ENCODE measurements at places on chromosomes 2 and 18. TPM values are rescaled to one million over a fixed set of nuclear protein-coding genes. Genes with fewer than 3 reads are reported as not detected.
A peak's percentile ranks its signal among the peaks of the same experiment; 100 is the strongest.

DNA sequence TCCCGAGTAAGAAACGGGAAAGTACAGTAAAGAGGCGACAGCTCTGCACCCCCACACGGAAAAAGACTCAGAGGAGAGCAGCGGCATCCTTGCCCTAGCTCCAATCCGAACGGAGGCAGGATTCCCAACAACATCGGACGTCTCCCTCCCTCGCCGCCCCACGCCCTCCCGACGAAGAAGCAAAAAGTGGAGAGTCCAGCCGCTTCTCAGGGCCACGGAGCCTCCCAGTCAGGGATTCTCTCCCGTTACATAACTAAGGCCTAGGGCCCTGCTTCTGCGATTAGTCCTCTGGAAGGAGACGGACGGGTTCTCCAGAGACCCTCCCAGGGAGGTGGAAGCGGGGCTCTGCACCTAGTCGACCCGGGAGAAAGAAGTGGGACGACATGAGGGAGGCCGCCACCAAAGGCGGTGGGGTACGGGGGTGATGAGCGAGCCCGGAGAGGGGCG lies 587 bp downstream of the SUMO1 start:
- peak; percentile 29 for DNase-seq

DTNA gene
- total RNA-seq: 128 TPM

DNA sequence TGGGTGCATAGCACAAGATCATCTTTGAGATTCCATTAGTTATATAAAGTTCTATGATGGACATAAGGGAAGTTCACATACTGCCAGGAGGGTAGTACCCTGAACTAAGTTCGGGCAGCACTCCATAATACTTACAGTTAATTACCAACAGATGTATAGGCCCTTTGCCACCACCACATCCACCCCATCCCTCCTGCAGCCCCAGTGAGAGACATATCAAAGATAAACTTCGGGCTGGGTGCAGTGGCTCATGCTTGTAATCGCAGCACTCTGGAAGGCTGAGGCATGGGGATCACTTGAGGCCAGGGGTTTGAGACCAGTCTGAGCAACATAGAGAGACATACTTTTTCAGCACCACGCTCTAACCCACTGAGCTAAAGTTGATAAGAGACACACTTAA lies 46.4 kb upstream of the NPAS2 start:
- DNase-seq: no peak

GRCh38 chr2:46942143-46942526 lies 26.5 kb upstream of the MCFD2 start:
- no peak for DNase-seq

DNA sequence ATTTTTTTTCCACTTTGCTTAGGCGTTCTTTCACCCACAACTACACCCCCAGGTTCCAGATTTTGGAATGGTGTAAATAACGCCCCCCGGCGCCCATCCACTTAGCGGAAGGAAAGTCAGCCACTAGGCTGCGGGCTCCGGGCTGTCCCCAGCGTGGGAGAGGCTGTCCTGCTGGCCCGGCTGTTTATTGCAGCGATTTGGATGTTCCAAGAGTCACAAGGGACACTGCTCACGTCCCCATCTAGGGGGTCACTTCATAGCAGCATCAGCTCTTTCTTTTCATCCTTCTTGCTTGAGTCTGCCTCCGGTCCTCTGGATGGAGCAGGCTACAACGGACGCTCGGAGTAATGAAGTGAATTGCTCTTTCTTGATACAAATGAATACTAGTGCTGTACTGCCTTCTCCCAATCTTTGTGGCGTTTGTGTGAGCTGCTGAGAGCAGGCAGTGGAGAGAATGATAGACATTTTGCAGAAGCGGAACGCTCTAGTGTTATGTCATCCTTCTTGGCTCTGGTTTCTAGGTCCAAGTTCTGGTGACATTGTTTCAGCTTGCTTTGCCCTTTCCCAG lies 50.7 kb upstream of the PAIP2B start:
- peak; percentile 58 for DNase-seq

- no peak for DNase-seq
These were observed 59.9 kb upstream of the MRPS9 start for GRCh38 chr2:104977958-104978357.

CYS1 gene
- 4.1 TPM for total RNA-seq

DNA sequence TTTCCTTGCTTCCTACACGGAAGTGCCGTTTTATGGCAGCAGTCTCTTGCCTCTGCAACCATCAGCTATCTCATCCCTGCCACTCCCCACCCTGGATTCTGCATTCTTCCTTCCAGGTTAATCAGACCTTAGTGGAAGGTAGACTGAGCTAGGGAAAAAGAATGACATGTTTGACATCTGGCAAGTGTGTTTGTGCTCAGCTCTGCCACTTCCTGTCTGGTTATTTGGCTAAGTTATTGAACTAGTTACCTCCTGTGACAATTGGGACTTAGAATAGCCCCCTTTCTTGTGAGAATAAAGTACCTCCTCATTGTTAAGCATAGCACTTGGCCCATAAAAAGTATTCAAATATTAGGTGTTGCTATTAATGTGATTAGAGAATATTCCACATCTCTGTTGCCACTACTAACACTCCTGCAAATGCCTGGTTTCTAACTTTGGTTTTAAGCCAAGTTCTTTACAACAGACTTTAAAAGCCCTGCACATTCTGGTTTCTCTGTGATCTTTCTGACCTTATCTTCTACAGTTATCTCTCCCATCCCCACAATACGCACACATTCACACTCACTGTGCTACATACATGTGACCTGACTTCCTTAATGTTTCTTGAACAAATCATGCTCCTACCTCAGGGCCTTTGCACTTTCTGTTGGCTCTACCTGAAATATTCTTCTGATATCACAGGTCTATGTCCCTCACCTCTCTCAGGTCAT lies 10.8 kb upstream of the MAPRE2 start:
- no peak for DNase-seq

DNA sequence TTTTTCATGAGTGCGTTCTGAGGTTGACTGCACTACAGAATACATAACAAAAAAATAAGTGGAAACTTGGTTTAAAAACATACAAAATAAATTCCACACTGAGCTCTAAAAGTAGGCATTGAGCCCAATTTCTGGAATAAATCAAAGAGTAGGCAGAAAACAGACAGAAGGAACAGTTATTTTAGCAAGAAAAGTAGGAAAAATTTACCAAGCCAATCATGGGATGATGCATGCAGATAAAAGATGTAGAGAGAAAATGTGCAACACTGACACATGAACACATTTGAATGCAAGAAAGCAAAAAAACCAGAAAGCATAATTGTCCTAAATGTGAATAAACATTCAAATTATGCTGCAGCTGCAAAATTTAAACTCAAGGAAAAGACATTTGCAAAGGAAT lies 308.3 kb downstream of the DLGAP1 start:
- DNase-seq: no peak

DNA sequence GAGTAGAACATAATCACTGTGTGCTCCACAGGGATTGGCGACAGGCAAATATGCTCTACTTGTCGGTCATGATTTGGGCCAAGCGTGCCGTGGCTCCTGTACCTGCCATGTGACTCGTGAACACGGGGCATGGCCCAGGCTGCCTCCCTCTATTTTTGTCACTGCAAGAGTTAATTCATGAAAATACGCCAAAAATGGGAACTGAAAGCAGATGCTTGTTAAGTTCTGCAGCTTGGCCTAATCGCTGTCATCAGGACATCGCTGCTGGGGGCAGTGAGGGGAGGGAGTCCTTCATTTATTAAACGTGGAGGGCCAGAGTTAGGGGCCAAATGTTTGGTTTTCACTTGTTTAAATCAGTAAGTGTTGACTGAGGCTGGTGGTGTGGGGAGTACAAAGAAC lies 177.8 kb downstream of the BCL2 start:
- no peak for DNase-seq

DNA sequence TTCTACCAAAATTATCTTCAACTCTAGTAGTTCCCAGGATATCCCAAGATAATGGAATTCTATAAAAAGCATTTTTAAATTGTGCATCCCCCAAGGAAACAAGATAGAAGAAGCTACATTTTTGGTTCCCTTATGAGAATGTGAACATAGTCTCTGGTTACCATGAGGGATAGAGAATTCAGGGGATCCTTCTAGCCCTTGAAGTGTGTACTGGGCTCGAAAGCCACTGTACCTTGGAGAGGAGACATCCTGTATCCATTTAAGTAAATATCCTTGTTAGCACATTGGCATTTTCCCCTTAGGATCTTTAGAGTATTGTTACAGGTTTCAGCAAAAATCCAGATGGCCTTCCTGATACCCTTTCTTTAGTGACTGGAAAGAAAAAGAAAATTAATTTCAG lies 228.5 kb downstream of the RTP5 start:
- no peak for DNase-seq

DNA sequence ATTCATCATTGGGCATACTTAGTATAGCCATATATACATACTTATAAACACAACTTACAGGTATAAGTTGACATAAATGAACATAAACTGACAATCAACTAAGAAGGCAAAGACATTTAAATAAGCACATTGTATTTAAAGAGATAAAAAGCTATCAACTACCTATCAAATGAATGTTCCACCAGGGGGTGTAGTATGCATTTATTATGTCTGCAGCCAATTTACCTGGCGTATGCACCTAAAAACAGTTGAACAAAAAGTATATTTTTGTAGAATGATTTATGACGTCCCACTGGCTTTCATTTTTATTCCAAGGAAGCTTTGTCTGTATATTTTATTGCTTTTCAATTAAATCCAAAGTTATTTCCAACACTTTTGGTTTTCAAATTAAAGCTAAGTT lies 323.5 kb downstream of the AFF3 start:
- no peak for DNase-seq

GRCh38 chr18:10258836-10259474 lies 195.5 kb upstream of the APCDD1 start:
- DNase-seq: no peak

DNA sequence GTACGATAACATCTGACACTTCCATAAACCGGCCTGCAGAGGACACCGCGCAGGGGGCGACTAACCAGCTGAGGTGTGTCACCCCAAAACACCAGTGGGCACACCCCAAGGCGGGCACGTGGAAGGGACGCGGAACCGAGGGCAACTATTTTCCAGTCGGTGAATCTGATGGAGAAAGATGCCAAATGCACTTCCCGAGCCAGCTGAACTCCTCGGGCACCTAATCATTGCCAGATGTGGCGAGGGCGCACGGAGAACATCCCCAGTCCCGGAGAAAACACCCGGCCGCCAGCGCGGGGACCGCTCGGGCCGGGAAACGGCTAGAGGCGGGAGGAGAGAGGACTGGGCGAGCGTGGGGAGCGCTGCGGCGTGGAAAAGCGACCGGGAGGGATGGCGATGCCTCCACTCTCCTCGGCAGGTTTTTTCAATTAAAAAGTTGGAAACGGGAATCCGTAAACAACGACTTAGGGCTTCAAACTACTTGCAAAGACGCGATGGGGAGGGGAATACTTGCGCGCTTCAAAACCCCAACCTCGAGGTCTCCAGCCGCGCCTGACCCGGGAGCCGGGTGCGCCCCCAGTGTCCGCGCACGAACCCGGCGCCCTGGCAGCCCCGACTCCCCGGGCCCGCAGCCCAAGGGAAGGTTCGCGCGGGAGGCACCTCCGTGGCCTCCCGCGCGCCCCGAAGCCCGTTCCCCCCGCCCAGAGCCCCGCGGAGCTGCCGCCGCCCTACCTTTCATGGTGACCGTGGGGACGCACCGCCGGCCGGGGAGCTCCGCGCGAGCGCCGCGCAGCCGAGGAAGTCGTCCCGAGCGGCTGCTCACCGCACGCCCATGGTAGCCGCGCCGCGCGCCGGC lies 497 bp downstream of the COLEC12 start:
- DNase-seq: no peak

DNA sequence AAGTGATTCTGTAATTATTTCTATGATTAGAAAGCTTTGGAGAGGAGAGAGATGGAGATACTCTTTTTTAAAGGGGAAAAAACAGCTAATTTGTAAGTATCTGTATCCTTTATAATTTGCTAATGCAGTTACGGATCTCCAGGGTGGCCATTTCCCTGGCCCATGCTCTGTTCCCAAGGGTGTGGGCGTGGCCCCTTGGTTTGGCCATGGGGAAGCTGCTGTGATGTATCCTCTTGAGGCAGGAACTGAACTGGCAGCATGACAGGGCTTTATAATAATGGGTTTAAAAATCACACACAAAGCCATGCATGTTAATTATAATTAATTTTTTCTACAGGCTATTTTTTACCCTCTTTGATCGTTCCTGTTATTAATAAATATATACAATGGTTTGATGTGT lies 27.0 kb downstream of the TRAPPC12 start:
- peak; percentile 47 for DNase-seq

GRCh38 chr2:228072669-228073068 lies 108.8 kb downstream of the SPHKAP start:
- DNase-seq: no peak

GRCh38 chr18:32289483-32290075 lies 99.7 kb downstream of the MEP1B start:
- DNase-seq: no peak

DNA sequence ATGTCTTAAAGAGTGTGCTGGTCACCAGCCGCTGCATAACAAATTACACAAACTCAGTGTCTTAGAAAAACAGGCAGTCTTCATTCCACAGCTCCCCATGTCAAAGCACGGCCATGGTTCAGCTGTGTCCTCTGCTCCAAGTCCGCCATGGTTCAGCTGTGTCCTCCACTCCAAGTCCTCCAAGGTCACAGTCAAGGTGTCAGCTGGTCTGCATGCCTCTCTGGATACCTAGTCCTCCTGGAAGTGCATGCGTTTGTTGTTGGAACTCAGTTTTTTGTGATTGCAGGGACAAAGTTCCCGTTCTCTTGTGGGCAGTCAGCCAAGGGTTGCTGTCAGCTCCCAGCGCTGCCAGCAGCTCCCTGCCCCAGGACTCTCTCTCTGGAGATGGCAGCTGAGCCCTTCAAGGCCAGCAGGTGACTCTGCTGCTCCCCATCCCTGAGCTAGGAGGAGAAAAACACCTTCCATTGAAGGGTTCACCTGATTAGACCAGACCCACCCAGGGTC lies 304.0 kb upstream of the MYT1L start:
- no peak for DNase-seq

CGREF1 gene
- total RNA-seq: 5.6 TPM

DNA sequence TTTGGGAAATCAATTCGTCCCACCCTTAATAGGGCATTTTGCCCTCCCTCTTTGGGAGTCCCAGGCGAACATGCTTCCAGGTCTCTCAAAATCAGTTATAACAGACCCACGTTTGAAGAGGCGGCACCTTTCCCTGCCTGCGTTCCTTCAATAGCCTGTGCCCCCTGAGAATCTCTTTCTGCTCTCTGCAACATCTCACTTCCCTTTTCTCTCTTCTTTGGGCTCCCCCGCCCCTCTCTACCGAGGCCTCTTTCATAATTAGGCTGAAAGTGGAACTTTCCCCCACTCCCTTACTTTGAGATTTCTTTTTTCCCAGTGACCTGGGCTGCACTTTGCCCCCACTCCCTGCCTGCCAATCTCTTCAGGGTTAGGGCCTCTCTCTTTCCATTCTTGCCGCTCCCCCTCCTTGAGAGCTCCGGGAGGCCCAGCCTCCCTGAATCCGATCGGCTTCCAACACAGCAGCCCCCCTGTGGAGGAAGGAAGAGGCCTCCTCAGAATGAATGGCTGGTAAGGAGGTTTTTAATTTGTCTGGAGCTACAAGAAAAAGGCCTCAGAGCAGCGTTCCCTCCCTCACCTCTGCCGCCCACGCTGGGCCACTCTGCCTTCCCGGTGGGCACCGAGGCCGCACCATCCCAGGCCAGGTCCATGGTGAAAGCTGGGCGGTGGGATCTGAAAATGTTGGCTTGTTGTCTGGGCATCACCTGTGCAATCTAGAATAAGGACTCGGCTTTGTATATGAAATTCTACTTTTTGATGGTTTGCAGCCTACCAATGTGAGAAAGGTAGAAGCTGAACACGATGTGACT lies 162.6 kb upstream of the SIX3 start:
- no peak for DNase-seq

All from left cardiac atrium (tissue), 4 donors.